ENCODE measurements at places on chromosomes 2 and 18.

DNA sequence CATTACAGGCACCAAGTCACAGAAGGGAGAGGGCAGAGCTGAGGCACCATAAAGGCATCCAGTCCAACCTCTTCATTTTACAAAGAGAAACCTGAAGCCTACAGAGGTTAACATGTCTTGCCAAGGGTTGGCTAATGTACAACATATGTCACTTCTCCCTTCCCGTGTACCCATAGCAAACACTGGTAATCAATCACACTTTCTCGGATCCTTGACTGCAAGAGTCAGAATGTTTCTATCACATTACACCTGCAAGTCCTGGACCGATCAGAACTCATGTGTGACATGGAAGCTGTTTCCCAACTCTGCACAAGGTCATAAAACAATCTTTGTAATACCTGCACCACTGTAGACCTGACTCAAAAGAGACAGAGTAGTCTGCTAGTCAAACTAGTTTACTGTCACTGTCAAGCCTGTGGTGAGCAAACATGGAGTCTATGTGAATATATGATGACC lies 6.0 kb downstream of the ANKRD44 start:
- no peak for DNase-seq

- DNase-seq = no peak
These were observed 219.5 kb upstream of the GYPC start for GRCh38 chr2:126436411-126436810.

- DNase-seq = no peak
These were observed 294.0 kb downstream of the DSC3 start for GRCh38 chr18:30748541-30748940.

GRCh38 chr18:49061991-49062831 lies 111.4 kb upstream of the SMAD7 start:
- no peak for DNase-seq

- no peak for DNase-seq
These were observed 576 bp downstream of the NYAP2 start for GRCh38 chr2:225400060-225400511.

DNA sequence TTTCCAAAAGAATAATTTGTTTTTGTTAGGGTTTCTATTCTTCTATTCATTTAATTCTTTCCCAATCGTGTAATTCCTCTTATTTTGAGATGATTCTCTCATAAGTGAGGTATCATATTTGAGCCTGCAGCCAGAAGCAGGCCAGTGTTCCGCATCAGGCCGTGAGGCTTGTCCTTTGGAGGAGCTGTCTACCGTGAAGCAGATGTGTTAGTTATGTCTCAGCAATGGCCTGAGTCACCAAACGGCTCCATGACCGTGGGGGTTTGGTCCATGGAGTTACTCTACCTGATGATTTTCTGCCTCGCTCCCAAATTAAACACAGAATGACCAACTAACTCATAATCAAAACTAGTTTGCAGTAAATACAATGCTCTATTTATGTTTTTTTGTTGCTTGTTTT lies 64.2 kb upstream of the TMEM87B start:
- no peak for DNase-seq

Data from activated CD4-positive, alpha-beta T cell treated with anti-CD3 and anti-CD28 coated beads, Interleukin-2, amount 50 U/mL, for 24 hours (primary cell).